Activated T-helper 2 cell treated with anti-CD3 and anti-CD28 coated beads, Interferon-gamma antibody, Interleukin-2, Interleukin-4, amounts not matched to agents 10 μg/mL and 5 μg/mL and 100 μg/mL, durations not matched to agents 14 hours and 24 hours and 36 hours (primary cell): ENCODE measurements at places on chromosomes 2 and 18. TPM values are rescaled to one million over a fixed set of nuclear protein-coding genes. Genes with fewer than 3 reads are reported as not detected.
A peak's percentile ranks its signal among the peaks of the same experiment; 100 is the strongest.

DNA sequence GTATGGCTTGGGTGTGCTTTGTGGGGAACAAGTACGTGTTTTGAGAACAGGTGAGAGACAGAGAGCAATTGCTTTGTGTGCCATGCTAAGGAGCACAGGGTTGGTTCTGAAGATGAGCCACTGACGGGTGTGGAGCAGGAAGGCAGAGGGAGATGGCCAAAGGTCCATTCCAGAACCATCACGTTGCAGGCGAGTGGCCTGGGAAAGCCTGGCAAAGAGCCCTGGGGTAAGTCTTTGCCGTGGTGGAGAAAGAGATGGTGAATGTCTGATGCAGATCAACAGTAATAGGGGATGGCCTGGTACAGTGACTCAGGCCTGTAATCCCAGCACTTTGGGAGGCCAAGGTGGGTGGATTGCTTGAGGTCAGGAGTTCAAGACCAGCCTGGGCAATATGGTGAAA lies 93.5 kb upstream of the ZNF521 start:
- H3K27ac ChIP-seq = no peak overlapping the region
- H3K27me3 ChIP-seq = no peaks in the 10 kb centered on the region
- no peak overlapping the region for H3K4me3 ChIP-seq
- H3K36me3 ChIP-seq = no peaks in the 10 kb centered on the region

- no peaks in the 10 kb centered on the region for H3K4me1 ChIP-seq
- no peak overlapping the region for H3K4me3 ChIP-seq
- no peaks in the 10 kb centered on the region for H3K27me3 ChIP-seq
Observed at GRCh38 chr2:178707476-178707875, 99.7 kb downstream of the TTN start.

- H3K27ac ChIP-seq = no peak overlapping the region
- H3K4me1 ChIP-seq = no peaks in the 10 kb centered on the region
- no peaks in the 10 kb centered on the region for H3K27me3 ChIP-seq
- no peak for DNase-seq
Observed at GRCh38 chr18:42641996-42642395, 473.5 kb downstream of the RIT2 start.

- no peaks in the 10 kb centered on the region for H3K36me3 ChIP-seq
- H3K27ac ChIP-seq = no peak overlapping the region
- peaks cover 12% of the 10 kb centered on the region for H3K27me3 ChIP-seq
- H3K4me1 ChIP-seq = no peaks in the 10 kb centered on the region
- H3K4me3 ChIP-seq = no peak overlapping the region
Observed at GRCh38 chr2:201847481-201847880, 41.1 kb downstream of the CDK15 start.

ACVR1C gene
- 0.57 and 0.94 TPM in 2 replicates for total RNA-seq

DNA sequence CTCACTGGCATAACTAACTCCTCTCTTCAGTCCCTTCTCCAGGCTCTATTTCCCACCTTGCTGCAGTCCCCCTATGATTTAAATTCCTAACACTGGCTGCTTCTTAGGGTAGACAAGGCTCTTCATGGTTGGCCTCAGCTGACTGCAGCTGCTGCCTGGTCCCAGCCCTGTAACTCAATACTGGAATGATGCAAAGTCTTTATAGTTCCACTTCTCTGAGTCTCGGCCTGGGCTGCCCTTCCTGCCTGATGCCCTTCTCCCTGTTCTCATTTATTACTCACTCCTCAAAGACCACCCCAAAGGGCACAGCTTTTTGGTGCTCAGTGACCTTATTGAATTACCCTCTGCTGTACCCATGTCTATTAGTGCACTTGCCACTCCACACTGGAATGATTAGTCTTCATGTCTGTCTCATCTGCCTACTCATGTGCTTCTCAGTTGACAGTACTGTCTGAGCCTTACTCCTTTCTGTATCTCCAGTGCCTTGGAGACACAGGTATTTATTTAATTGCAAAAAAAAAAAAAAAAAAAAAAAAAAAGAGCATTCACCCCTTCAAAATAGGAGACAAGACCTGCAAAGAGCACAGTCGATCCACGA lies 199.4 kb upstream of the REV1 start:
- no peak for DNase-seq
- no peaks in the 10 kb centered on the region for H3K4me1 ChIP-seq
- H3K4me3 ChIP-seq = no peak overlapping the region
- no peaks in the 10 kb centered on the region for H3K36me3 ChIP-seq

DNA sequence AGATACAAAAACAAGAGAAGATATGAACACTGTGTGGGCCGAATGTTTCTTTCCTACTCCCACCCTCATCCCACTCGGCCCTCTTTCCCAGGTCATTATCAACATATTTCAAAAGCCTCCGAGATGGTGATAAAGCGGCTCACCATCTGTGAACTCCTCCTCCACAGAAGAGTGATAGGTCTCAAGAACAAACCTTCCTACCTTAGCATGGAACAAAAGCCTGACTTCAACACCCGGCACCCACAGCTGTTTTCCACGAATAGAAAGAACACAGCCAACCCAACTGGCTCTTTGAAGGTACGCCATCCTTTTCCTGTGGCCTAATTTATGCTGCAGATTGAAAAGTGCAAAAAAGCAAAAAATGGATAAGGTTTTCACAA lies 28.8 kb downstream of the BCL2 start:
- no peaks in the 10 kb centered on the region for H3K27me3 ChIP-seq
- H3K4me3 ChIP-seq = peak overlapping the region; percentile 3
- peaks cover 59% of the 10 kb centered on the region for H3K4me1 ChIP-seq

ADCY3 gene
- total RNA-seq = 108 and 112 TPM in 2 replicates

NPPC gene
- total RNA-seq = 0.23 and 0.41 TPM in 2 replicates
